ENCODE measurements at places on chromosomes 7 and 10. TPM values are rescaled to one million over a fixed set of nuclear protein-coding genes. Genes with fewer than 3 reads are reported as not detected.

Gene BLNK
- 5.3 TPM for total RNA-seq

Gene ANKRD30A
- total RNA-seq, result 0.65 TPM

- no peak for DNase-seq
Measured at GRCh38 chr7:12719141-12719919, 31.9 kb downstream of the ARL4A start.

DNA sequence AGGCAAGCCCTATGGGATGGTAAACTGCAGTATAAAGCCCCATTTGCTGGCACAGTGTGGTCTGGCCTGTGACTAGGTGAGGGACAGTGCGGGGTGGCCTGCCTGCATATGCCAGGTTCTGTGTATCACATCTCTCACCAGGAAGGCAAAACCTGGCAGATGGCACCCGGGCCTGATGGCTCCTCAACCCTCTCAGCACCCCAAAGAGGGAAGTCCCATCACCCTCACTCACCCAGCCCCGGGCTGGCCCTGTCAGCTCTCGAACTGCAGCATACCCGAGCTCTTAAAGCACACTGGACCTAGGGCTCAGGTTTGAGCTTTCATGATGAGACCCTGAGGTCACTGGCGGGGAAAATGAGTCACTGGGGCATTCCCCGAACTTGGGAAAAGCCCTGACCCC lies 130.5 kb downstream of the LHPP start:
- no peak for DNase-seq

DNA sequence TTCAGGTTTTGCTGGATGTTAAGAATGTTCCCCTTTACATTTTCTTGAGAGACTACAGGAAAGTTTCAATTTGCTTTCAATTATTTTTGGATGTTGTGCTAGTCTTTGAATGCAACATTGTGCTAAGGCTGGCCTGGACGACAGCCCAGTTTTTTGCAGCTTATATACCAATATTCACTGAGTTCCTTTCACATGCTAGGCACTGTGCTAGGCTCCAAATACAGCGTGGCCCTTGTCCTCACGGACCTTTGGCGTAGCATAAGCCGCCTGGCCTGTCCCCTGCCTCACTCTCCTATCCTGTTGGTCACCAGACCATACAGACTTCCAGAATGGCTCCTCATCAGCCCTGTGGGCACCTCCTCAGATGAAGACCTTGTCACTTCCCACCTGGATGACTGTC lies 19.5 kb upstream of the HSPA12A start:
- no peak for DNase-seq

DNA sequence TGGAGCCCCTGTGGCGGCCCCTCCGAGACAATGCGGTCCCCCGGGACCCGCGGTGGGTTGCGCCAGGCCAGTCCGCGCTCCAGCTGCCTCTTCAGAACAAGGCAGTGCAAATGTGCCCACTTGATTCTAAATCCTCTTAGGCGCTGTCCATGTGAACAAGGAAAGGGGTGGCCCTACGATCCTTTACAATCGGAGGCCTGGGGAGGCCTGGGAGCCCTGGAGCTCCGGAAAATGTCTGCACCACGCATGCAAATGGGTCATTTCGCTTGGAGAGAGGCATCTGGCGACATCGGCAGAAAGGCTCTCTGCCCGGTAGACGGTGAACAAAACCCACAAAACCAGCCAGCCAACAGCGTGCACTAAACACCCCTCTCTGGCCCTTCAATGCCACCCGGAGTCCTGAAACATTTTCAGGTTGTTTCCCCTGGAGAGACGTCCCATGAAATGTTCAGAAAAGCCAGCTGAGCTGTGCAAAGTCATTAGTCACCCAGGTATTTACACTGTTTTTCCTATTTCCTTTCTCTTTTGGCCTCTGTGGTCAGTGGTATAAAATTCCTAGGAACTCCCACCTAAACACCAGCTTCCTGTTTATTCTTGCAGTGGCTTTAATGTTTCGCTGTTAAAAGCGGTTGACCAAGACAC lies 102.8 kb upstream of the ZNF438 start:
- DNase-seq, result no peak

DNA sequence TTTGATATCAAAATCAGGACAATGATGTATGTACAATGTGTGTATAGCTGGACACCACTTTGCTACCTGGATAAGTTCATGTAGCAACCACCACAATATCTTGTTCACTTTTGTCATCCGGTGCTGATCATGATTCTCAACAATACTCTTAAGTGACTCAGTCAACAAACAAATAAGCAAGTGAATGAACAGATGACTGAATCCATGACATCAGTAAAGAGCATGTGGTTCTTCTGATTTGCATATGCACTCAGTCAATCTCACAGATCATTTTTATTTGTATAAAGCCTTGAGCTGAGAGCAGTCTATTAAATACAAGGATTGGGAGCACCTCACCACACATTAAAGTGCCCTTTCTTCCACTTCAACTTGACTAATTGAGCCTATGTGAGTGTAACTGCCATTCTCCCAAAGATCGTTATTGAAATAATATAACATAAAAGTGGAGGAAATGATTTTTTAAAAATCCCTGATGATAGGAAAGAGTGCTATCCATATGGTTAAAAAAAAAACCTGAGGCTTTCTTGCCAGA lies 69.5 kb downstream of the NPSR1 start:
- no peak for DNase-seq

- DNase-seq, result no peak
Measured at GRCh38 chr7:25996006-25996408, 156.0 kb upstream of the NFE2L3 start.

Gene ACSM6
- not detected for total RNA-seq

GRCh38 chr7:15863951-15864625 lies 177.6 kb upstream of the MEOX2 start:
- no peak for DNase-seq

GRCh38 chr10:87862679-87863052 lies 667 bp downstream of the KLLN start:
- no peak for DNase-seq

GRCh38 chr7:782718-783449 lies 49.4 kb upstream of the SUN1 start:
- DNase-seq, result no peak

GRCh38 chr10:16902606-16903005 lies 85.4 kb upstream of the RSU1 start:
- no peak for DNase-seq
